ENCODE measurements at places on chromosomes 4 and X. TPM values are rescaled to one million over a fixed set of nuclear protein-coding genes. Genes with fewer than 3 reads are reported as not detected.

Gene POU4F2
- total RNA-seq: not detected

Gene TCEAL4
- 43.1 TPM for total RNA-seq

Gene SSX4
- total RNA-seq: not detected

Gene PRRG1
- 16.0 TPM for total RNA-seq

Gene GLRB
- total RNA-seq: 2.8 TPM
